ENCODE measurements at places on chromosomes 16 and 17. TPM values are rescaled to one million over a fixed set of nuclear protein-coding genes. Genes with fewer than 3 reads are reported as not detected.

The KRT28 gene
- not detected for total RNA-seq

The GRIN2C gene
- 4.8 TPM for total RNA-seq

The NOG gene
- 0.32 TPM for total RNA-seq

The SLC13A5 gene
- total RNA-seq = not detected

The ZNF778 gene
- 13.1 TPM for total RNA-seq

The SPATA22 gene
- total RNA-seq = not detected

The APOBR gene
- total RNA-seq = 0.61 TPM

The CLDN6 gene
- 9.0 TPM for total RNA-seq

The WFDC1 gene
- not detected for total RNA-seq

The ZG16 gene
- 1.9 TPM for total RNA-seq

The SLC5A10 gene
- total RNA-seq = 0.19 TPM

The TMEM238L gene
- not detected for total RNA-seq

The TRPV2 gene
- total RNA-seq = 0.28 TPM

The PLXDC1 gene
- 0.14 TPM for total RNA-seq

GRCh38 chr16:47323241-47323640, 137.6 kb downstream of the ITFG1 start:
- DNase-seq = no peak

GRCh38 chr17:1629504-1630310, 1.1 kb upstream of the SLC43A2 start:
- DNase-seq = peak; percentile 91

DNA sequence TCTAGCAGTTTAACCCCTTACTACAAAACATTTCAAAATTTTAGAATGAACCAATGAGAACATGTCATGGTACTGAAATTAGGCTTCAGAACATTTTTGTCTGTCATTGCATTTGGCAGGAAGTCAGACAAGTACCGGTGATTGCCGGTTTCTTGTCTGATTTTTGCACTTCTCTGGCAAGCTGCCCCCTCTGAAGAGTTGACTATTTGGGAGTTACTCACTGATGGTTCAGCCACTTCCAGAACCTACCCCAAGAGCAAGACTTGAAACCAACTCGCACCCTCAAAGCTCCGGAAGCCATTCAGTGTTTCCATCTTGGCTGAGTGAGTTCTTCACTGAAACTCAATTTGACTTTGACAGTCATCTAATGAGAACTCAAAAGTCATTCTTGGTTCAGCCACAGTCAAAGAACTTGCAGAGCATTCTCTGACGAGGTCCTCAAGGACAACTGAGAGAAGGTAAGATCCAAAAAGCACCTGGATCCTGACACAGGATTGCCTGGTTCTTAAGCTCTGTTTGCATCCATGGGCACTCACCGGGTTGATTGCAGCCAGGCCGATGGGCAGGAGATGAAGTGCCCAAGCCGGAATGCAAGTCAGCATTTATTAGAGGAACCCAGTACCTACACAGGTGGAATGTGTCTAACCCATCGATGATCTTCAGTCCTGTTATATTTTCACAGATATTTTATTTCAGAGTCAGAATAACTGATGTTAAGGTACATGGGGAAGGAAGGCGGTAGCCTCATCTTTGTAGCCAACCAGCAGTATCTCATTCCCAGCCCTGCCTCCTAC, 93.6 kb downstream of the USP22 start:
- no peak for DNase-seq

GRCh38 chr16:88815901-88816589, 4.3 kb upstream of the APRT start:
- no peak for DNase-seq

DNA sequence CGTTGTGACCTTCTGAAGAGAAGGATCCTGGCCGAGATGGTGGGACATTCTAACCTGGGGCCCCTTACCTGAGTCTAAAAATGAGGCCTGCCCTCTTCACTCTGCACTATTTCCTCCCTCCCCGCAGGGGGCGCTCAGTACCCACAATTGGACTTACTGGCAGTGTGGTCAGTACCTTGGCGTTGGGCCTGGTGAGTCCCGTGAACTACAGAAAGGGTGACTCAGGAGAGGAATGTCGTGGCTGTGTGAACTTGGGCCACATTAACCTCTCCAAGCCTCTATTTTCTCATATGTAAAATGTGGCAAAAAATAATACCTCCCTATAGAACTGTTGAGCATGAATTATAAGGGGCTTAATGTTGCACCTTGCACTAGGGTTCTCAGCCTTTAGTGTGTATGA, 3.9 kb downstream of the RSAD1 start:
- peak; percentile 96 for DNase-seq

GRCh38 chr17:54235571-54235970, 412.8 kb downstream of the KIF2B start:
- DNase-seq = no peak

DNA sequence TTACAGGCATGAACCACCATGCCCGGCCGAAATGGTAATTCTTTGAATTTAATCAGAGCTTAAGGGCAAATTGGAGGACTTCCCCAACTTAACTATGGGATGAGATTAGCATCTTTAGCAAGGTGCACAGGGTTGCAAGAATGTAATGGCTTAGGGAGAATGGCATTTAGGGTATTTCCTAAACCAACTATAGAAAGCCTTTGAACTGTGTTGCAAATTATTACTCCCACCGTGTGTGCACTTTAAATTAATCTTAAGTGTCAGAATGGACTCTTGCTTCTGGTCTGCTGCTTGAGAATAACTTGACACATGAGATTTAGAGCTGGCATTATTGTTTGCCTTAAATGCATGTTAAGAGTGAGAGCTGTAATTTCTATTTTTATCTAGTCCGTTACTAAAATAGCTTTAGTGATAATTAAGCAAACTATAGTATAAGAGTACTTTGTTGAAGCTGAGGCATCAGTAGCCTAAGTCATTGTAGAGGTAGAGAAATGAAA, 59.8 kb downstream of the TUBD1 start:
- peak; percentile 78 for DNase-seq

GRCh38 chr16:84818989-84819643, 669 bp upstream of the CRISPLD2 start:
- DNase-seq = peak; percentile 31

GRCh38 chr17:57379237-57379894, 123.0 kb downstream of the MSI2 start:
- DNase-seq = no peak

DNA sequence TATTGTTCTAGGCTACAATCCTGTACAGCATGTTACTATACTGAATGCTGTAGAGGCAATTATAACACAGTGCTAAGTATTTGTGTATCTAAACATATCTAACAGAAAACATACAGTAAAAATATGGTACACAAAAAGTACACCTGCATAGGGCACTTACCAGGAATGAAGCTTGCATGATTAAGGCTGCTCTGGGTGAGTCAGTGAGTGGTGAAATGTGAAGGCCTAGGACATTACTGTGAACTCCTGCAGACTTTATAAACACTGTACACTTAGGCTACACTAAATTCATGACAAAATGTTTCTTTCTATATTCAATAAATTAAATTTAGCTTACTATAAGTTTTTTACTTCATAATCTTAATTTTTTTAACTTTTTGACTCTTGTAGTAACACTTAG, 37.1 kb downstream of the AMFR start:
- no peak for DNase-seq

DNA sequence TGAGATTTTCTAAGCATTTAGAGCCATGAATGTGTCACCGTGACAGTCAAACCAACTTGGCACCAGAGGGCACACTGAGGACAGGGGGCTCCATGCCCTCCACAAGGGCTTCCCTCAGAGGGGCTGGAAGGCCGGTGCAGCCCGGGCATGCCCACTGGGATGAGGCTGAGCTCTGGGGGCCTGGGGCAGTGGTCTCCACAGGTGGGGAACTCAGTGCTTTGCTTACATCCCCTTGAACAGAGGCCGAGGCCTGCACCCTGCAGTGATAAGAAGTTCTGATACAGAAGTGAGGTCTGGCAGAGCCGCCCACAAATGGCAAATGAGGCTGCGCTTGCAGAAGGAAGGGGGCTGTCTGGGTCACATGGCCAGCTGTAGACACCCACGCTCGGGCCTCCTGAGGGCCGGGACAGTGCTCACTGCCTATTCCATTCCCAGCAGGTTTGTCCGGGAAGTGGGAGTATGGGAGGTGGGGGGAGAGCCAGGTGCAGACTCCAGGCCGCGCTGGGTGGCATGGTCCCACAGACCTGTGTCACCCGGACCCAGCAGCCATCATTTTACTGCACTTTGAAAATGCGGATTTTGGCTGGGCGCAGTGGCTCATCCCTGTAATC, 116.8 kb upstream of the CREBBP start:
- DNase-seq = no peak

- no peak for DNase-seq
Observed at GRCh38 chr16:72427051-72427782, 255.3 kb upstream of the PMFBP1 start.

- DNase-seq = no peak
Observed at GRCh38 chr16:81445966-81446906, 1.6 kb downstream of the CMIP start.

DNA sequence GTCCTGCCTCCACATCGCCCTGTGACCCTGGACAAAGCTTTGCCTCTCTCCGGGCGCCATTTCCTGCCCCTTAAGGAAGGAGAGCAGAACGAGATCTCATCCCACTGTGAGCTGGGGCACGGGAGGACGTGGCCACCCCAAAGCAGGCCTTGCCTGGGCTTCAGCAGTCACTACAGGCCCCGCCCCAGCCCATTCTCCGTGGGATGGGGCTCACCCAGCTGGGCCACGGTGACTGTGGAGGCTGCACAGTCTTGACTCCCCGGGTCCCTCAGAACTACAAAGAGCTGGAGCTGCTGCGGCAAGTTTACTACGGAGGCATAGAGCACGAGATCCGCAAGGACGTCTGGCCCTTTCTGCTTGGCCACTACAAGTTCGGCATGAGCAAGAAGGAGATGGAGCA, 28.2 kb downstream of the MNT start:
- DNase-seq = no peak

GRCh38 chr17:73029991-73030390, 62.5 kb downstream of the SLC39A11 start:
- no peak for DNase-seq

GRCh38 chr16:6018848-6019489, 921.4 kb upstream of the EEF2KMT start:
- no peak for DNase-seq

GRCh38 chr16:74568961-74569631, 37.8 kb downstream of the GLG1 start:
- DNase-seq = no peak

DNA sequence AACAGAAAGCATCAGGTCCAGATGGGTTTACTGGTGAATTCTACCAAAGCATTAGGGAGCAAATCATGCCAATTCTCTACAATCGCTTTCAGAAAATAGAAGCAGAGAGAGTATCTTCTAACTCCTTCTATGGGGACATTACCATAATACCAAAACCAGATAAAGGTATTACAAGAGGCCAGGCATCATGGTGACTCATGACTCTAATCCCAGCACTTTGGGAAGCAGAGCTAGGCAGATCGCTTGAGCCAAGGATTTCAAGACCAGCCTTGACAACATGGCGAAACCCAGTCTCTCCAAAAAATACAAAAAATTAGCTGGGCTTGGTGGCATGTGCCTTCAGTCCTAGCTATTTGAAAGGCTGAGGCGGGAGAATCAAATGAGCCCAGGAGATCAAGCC, 23.0 kb downstream of the HBQ1 start:
- DNase-seq = no peak

- no peak for DNase-seq
Observed at GRCh38 chr17:43019418-43019817, 2.8 kb downstream of the VAT1 start.

DNA sequence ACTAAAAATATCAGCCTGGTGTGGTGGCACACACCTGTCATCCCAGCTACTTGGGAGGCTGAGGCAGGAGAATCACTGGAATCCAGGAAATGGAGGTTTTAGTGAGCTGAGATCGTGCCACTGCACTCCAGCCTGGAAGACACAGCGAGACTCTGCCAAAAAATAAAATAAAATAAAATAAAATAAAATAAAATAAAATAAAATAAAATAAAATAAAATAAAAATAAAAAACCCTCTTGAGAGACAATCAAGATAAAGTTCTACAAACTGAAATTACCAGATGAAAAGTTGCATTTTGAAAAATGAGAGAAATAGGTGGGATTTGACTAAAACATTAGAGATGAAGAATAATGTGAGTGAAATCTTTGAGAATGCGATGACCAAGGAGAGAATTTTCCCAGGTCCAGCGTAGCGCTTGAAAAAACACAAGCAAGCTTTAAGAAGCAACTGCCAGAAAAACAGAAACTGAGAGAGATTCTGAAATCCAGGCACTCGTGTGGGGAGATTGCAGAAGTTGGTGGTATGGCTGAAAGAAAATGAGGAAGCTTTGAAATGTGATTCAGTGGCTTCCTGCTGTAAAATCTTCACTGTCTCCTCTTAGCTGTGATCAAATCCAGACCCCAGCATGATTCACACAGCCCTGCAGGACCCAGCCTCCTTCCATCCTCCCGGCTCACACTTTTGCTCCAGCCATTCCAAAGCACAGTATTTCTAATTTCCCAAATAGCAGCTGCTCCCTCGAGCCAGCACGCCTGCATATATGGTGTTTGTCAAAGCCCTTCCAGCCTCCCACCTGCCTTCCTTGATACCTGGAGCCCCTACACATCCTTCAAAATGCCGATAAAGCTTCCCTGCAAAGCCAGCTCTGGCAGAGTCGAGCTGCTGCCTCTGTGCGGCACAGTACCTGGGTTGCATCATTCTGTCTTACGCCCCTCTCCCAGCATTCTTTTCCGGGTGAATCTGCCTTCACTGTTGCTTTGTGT, 8.2 kb upstream of the CD300E start:
- no peak for DNase-seq

DNA sequence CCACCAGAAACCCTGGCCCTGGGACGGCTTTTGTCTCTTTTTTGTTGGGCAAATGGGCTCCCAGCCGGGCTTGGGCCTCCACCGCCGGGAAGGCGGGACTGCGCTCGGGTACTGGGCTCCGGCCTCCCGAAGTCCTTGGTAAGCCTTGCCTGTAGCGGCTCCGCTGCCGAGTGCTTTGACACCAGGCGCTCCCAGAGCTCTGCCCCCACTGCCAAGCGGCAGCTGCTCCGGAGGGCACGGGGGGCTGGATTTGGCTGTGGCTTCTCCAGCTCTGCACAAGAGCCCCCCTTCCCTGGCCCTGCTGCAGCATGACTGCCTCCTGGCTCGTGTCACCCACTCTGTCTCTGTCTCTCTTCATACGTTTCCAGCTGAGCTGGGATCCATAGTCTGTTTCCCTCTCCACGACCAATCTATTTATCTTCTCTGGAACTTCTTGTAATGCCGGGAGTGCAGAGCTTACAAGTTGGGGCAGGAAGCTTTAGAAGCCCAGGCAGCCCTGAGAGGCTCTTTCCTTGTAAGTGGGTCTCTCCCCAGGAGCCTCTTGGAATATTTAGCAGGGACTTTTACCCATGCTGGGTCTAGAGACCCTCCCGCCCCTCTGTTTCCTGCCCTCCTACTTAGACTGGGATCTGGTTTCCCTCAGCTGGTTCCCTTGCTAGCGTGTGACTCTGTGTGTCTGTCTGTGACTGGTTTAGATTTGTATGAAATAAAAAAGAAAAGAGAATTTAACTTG, 246.9 kb upstream of the GSE1 start:
- DNase-seq = no peak

DNA sequence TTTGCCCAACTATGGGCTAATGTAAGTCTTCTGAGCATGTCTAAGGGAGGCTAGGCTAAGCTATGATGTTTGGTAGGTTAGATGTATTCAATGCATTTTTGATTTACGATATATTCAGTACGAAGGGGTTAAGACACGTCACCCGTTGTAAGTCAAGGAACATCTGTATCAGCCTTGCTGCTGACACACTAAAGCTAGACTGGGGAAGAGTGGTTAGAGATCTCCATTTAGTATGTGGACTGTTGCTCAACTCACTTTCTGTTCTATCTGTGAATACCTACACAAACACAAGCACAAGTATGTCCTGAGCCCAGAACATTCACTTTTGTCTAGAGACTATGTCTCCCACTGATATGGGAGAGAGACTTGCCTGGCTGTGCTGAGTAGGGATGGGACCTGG, 71.5 kb downstream of the VMP1 start:
- DNase-seq = no peak

Measured in Caco-2 (cell line).